Esophagus mucosa (tissue), 1 donor: ENCODE measurements at places on chromosomes 1 and 21. TPM values are rescaled to one million over a fixed set of nuclear protein-coding genes. Genes with fewer than 3 reads are reported as not detected.

GRCh38 chr1:109725510-109725909 lies 13.5 kb downstream of the GSTM5 start:
- no peak for ATAC-seq

DNA sequence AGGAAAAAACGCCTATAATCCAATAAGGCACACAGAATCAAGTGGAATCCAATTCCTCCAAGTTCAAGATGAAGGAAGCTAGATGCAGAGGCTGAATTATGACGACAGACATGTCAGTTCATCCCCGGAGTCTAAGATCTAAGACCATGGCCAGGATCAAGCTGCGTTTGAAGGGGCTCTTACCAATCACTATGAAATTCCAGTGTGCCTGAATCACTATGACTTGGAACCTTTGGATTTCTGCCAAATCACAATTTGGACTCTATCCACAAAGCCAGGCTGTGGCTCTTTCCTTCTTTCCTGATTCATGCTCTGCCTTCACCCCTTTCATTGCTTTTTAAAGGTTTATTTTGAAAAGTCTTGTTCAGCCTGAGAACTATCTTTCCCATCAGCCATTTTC lies 17.1 kb downstream of the OLIG2 start:
- no peak for ATAC-seq

- ATAC-seq = no peak
Measured at GRCh38 chr1:41977326-41977725, 58.6 kb upstream of the HIVEP3 start.

- no peak for ATAC-seq
Measured at GRCh38 chr1:60657926-60658325, 424.4 kb upstream of the NFIA start.

GRCh38 chr1:5576673-5577065 lies 415.6 kb downstream of the NPHP4 start:
- no peak for ATAC-seq

- no peak for ATAC-seq
Measured at GRCh38 chr1:42319128-42319851, 15.7 kb downstream of the FOXJ3 start.

DNA sequence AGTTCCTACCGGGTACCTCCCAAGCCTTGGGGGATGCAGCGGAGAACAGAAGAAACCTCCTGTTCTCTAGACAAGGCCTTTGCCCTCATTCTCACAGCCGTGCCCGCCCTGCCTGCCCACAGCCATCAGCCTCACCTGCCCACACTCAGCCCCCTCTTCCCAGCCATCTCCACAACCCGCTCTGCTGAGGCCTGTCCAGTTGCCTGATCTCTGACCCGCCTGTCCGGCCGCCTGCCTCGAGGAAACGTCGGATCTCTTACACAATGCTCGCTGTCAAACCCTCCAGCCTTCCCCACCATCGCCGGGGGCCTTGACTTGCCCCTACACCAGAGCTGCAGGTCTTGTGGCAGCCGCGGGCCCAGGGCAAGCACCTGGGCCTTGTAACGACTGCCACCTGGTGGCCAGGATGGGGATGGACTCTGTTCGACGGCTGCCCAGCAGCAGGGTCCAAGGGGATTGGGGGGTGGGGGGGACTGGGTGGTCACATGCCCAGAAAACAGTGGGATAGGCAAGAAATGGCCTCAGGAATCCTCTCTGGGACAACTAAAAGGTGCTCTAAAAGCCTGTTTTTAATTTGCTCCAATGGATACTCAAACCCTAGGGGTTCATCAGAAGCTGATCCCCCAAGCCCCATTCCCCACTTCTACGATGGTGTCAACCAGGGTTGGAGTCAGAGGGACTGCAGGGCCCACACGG lies 31.0 kb downstream of the SLC45A1 start:
- peak; percentile 57 for ATAC-seq

GRCh38 chr1:149962039-149962647 lies 25.5 kb upstream of the MTMR11 start:
- ATAC-seq = peak; percentile 91

DNA sequence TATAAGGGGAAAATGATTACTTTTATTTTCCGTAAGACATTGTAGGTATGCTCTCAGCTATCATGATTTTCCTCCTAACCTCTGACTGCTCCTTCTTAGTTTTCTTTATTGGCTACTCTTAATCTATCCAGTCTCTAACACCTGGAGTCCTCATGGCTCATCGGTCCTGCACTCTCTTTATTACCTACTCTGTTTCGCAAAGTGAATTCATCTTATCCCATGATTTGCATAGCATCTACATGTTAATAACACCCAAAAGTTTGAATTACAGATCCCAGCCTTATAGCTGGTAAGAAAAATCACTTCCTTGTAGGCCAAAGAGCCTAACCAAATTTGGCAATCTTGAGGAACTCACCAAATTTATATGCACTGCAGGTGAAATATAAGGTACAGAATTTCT lies 136.3 kb downstream of the CDC42BPA start:
- ATAC-seq = no peak

GRCh38 chr1:182626527-182626926 lies 22.3 kb upstream of the RGS16 start:
- ATAC-seq = no peak

The LIN28A gene
- not detected for total RNA-seq

The CSMD2 gene
- total RNA-seq = 0.08 TPM

The ESPN gene
- total RNA-seq = 33.4 TPM

The SH2D2A gene
- total RNA-seq = 1.4 TPM

The FCRL1 gene
- 1.2 TPM for total RNA-seq
